PC-3 (cell line): ENCODE measurements at places on chromosomes 4 and X. TPM values are rescaled to one million over a fixed set of nuclear protein-coding genes. Genes with fewer than 3 reads are reported as not detected.

SH3BP2 gene
- total RNA-seq, result 16.9 and 17.4 TPM in 2 replicates

FRYL gene
- total RNA-seq, result 29.9 and 31.3 TPM in 2 replicates

DNA sequence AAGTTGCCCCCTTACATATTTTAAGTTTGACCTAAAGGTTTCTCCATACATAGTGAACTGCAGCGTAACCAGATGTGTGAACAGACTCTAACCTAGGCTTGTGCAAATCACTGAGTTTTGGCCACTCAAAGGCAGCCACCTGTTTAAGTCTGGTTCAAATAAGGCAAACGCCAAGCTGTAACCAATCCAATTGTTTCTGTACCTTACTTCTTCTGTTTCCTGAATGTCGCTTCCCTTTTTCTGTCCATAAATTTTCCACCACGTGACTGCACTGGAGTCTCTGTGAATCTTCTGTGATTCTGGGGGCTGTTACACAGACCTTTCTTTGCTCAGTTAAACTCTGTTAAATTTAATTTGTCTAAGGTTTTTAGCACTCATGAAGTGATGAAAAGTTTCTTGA is 618.8 kb downstream of the GLUD2 start:
- H3K4me3 ChIP-seq, result no peak overlapping the region
- H3K27me3 ChIP-seq, result no peaks in the 10 kb centered on the region
- no peak overlapping the region for H3K27ac ChIP-seq
- H3K4me1 ChIP-seq, result no peaks in the 10 kb centered on the region
- no peaks in the 10 kb centered on the region for H3K36me3 ChIP-seq

DNA sequence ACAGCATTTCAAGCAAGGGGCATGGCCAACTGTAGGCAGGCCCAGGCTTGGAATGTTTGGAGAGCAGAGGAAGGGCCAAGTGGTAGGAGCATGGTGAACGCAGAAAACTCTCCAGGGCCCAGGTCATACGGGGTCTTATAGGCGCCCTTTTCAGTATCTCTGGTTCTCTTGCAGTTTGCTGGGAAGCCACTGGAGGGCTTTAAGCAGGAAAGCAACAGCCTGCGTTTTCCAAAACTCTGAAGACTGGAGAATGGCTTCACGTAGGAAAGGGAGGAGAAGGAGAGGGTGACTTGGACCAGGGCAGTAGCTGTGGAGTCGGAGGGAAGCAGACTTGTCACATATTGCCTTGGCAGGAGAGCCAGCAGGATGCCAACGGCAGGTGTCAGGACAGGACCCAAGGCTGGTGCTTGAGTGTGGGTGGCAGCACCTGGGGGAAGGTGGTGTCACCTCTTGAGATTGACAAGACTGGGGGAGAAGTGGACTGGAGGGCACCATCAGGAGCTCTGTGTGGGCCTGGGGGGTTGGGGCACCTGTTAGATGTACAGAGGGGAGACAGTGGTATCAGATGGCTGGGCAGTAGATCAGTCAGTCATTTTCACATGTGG is 21.9 kb downstream of the TKTL1 start:
- DNase-seq, result peak; percentile 37
- no peaks in the 10 kb centered on the region for H3K4me1 ChIP-seq
- H3K27me3 ChIP-seq, result no peaks in the 10 kb centered on the region
- H3K4me3 ChIP-seq, result no peak overlapping the region
- no peak overlapping the region for H3K27ac ChIP-seq
- H3K36me3 ChIP-seq, result no peaks in the 10 kb centered on the region

GRCh38 chrX:44317181-44317580 is 26.3 kb downstream of the EFHC2 start:
- DNase-seq, result peak; percentile 53
- peaks cover 8% of the 10 kb centered on the region; the same call in 1 of the 2 replicates for H3K4me1 ChIP-seq
- no peak overlapping the region for H3K27ac ChIP-seq

DNA sequence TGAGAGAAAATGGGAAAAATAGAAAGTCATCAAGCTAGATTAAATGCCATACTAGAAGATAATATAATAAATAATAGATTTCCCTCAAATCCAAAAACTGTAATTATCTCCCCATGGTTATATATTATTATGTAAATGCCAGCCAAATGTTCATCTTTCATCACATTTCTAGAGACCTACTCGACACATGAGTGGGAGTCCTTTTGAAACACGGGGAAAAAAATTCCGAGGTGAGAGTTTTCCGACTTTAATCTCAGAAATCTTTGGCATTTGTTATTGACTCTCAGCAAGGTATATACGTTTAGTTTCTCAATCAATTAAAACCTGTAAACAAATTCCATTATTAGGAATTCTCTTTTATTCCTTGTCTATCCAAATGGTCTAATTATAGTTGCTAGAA is 465.4 kb upstream of the SMIM31 start:
- H3K36me3 ChIP-seq, result no peaks in the 10 kb centered on the region
- DNase-seq, result no peak
- H3K4me1 ChIP-seq, result no peaks in the 10 kb centered on the region

DNA sequence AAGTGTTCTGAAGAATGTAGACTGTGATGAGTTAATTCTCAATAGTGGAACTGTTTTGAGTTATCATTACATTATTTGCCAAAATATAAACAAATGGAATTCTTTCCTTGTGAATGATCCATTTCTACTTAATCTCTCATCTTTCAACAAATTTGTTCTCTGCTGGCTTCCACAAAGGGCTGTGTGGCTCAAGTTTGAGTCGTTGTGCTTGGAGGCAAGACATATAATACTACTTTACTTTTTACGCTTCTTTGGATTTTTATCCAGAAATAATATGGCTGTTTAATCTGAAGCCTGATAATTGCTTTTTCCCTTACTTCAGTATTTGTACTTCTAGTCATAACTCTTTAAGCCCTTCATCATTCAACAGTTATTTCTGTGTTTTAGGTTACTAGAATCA is 169.5 kb downstream of the ARHGAP10 start:
- no peaks in the 10 kb centered on the region for H3K27me3 ChIP-seq
- H3K27ac ChIP-seq, result no peak overlapping the region
- H3K4me1 ChIP-seq, result no peaks in the 10 kb centered on the region
- no peak for DNase-seq
- H3K4me3 ChIP-seq, result no peak overlapping the region
